H4 (cell line): ENCODE measurements at places on chromosomes 1 and 21. TPM values are rescaled to one million over a fixed set of nuclear protein-coding genes. Genes with fewer than 3 reads are reported as not detected.

DNA sequence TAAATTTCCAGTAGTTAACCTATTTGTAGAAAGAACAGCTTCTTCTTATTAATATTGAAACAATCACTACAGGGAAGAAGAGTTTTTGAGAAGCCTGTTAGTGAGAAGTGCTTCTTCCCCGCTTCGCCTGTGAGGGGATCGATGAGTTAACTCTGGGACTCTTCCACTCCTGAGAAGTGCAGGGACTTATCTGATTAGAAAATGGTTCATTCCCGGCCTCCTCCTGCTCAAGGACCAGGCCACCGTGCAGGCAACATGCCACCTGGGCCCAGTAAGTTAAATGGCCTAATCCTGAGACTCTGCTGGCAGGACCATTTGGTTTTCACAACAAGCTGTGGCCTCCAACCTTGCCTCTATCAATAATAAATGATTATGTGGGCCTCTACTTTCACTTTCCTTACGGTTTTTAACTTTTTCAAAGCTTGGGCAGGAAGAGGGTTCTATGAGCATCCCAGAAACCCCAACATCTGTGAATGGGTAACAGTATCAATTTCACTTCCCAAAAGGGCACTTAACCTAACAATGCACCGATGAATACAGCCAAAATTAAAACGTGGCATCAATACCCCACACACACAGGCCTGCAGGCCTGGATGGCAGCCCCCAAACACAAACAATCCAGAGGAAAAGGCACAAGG, 33.1 kb downstream of the SIPA1L2 start:
- DNase-seq: no peak

GRCh38 chr1:101238031-101238628, 1.3 kb downstream of the S1PR1 start:
- DNase-seq: peak; percentile 10

DNA sequence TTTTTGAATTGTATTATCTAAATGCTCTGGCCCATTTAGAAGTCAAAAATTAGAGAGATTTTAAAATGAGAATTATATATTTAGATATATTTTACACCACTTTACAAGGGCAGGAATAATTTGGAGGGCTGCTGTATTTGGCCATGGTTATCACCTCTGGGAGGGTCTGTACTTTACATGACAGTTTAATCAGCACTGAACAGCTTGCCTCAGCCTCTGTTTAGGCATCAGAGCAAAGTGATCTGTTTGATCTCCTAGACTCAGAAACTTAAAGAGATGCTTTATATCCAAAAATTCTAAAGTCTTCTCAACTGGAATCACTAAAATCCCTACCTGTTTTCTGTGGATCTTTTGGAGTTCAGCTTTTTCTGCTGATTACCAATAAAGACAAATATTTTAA, 5.4 kb upstream of the SPTA1 start:
- no peak for DNase-seq

GRCh38 chr1:176983731-176984130, 180.8 kb downstream of the ASTN1 start:
- DNase-seq: no peak

GRCh38 chr21:27024301-27024700, 57.4 kb upstream of the ADAMTS5 start:
- no peak for DNase-seq

- DNase-seq: no peak
Measured at GRCh38 chr1:19661721-19662228, 2.9 kb upstream of the HTR6 start.

DNA sequence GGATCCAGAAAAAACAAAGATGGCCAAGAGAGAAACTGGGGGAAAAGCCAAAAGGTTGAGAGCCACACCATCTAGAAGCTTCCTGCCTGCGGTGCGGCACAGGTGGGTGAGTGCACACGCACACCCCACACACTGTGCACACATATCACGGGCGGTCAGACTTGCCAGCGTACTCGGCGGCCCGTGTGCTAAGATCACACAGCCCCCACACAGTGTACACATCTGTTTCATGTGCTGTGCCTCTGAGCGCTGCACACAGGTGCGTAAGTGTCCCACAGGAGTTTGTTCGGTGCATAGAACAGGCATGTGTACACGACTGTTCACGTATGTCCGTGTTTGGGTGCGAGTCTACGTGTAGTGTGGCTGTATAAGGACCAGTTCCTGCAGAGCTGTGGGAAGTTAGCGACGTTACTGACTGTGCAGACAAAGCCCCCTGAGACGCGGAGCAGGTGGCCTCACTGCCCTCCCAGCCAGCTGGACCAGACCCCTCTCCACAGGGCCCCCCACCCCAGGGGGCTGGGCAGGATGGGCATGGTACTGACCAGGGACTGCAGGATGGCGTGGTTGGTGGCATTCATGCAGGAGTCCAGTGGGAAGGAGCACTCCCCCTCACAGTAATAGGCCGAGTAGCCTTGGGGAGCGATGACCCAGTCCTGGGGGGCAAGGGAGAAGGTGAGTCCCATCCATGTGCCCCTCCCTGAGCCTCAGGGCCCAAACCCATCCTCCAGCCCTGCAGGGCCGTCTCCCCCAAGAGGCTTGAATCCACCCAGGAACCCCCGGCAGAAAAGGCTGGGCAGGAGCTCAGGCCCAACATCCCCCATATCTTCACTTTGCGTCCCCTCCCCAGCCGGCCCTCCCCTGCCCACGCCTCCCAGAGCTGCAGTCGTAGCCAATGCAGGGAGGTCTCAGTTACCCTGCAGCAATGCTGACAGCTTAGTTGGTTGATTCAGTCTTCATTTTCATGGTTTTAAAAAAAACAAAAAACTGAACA, 8.3 kb downstream of the OXCT2 start:
- no peak for DNase-seq

GRCh38 chr1:150067184-150068108, at the start of gene VPS45:
VPS45 (plus strand) TSS chr1:150067776; CDS start chr1:150067858, 82 bp downstream.
- peak; percentile 85 for DNase-seq

- no peak for DNase-seq
Measured at GRCh38 chr1:36366091-36366661, 19.5 kb downstream of the STK40 start.

DNA sequence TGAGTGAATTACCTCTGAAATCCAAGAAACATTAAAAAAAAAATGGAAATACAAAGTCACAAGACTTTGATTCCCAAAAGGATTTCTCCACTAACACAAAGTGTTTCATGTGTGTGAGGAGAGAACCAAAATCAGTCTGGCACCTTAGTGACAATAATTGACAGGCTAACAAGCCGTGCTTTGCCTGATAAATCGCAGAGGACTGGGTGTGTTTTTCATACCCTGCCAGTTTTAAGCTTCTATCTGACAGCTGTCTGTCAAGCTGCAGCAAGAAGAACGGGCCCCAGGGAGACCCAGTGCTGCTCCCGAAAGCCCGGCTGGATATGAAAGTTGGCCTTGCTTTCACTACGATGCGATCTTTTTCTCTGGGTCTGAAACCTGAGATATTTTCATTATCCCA, 101.6 kb upstream of the KCNK2 start:
- DNase-seq: no peak

GRCh38 chr1:40919475-40920011, 57.4 kb upstream of the CITED4 start:
- no peak for DNase-seq

DNA sequence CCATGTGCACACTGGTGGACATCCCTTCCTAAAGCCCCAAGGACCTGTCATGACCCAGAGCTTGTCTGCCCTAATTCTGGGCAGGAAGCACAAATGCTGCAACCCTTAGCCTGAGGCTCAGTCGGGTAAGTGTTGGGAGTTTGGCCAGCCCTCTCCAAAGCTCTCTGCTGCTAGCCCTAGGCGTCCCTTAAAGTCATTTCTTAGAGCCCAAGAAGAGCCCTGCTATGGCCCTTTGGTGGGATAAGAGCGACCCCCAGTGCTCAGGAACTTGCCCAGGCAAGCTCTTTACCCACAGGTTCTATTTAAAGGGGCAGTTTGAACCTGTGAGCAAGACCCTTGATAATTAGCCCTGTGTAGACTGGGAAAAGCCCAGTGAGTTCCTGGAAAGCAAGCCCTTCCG, 356.8 kb downstream of the RRAGC start:
- DNase-seq: no peak

DNA sequence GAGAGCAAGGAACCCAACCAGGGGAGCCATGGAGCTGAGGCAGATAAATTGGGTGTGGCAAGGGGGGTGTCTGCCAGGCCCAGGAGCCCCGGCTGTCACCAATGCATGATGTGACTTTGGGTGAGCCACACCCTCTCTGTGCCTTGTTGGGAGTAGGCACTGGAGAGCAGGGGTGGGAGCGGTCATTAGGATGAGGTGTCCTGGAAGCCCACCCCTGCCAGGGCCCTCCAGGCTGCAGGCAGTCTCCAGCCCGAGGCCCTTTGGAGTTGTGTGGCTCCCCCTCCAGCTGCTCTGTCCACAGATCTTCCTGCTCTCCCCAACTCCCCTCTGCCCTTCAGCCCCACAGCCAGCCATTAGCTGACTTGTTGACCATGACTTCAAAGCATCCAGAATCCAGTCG, 11.4 kb downstream of the MX2 start:
- no peak for DNase-seq

GRCh38 chr1:182602935-182603645, 1.1 kb downstream of the RGS16 start:
- DNase-seq: no peak

- DNase-seq: no peak
Measured at GRCh38 chr1:50949286-50949982, 10.6 kb downstream of the FAF1 start.

GRCh38 chr1:204128464-204128963, 23.3 kb downstream of the ETNK2 start:
- DNase-seq: no peak

DNA sequence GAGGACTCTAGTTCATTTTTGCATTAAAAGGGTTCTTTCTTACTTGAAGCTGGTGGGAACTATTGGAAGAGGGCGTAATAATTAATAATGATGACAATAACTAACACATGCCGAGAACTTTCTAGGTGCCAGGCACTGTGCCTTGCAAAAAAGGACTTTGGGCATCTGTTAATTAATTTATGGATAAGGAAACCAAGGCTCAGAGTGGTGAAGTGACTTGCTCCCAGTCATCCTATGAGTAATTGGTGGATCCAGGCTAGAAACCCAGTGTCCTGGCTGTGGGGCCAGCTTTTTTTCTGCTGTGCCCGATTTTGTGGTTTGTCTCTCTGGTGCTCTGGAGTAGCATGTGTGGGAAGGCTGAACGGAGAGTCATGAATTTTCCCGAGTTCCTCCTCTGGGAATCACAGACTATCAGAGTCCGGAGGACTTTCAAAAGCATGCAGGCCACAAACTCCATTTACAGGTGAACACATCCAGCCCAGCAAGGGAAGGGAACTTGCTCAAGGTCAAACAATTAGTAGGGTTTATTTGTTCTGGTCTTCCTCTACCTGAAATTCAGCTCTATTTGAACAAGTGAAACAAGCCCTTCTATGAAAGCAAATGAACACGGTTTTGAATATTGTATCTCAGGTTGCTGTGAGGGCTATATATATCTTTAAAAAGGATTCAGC, 23.4 kb downstream of the ROR1 start:
- no peak for DNase-seq

DNA sequence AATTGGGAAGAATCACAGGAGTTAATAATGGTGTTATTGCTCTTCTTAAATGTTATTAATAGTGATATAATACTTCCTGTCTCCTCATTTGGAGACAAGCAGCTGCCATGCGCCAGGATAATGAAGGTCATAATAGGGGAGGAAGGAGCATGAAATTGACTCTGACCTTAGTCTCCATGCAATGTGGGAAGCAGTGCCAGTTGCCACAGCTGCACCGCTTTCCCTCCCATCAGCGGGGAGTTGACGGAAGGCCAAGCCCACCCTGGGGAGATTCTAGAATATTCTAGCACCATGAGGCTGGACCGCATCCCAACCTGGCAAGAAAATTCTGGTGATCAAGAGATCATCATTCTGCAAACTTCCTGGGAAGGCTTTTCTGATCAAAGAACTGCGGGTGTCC, 11.0 kb upstream of the OLIG1 start:
- no peak for DNase-seq

GRCh38 chr21:37375866-37376574, 9.4 kb downstream of the DYRK1A start:
- DNase-seq: no peak

The NR0B2 gene
- not detected in 2 replicates for total RNA-seq

The OR2L2 gene
- not detected in 2 replicates for total RNA-seq

The TNNT2 gene
- total RNA-seq: not detected in 2 replicates

The CFHR1 gene
- 0.39 and 0.41 TPM in 2 replicates for total RNA-seq

The DISC1 gene
- 3.4 and 3.8 TPM in 2 replicates for total RNA-seq

The SELENBP1 gene
- 3.3 and 5.8 TPM in 2 replicates for total RNA-seq

The COPA gene
- 90.1 and 101 TPM in 2 replicates for total RNA-seq

The DNASE2B gene
- total RNA-seq: not detected in 2 replicates

The PLPPR4 gene
- total RNA-seq: 0.21 and 0.35 TPM in 2 replicates

The CLCA2 gene
- 0.06 and 0.16 TPM in 2 replicates for total RNA-seq
